Urothelium cell line (cell line): ENCODE measurements at places on chromosomes 5 and 9.

DNA sequence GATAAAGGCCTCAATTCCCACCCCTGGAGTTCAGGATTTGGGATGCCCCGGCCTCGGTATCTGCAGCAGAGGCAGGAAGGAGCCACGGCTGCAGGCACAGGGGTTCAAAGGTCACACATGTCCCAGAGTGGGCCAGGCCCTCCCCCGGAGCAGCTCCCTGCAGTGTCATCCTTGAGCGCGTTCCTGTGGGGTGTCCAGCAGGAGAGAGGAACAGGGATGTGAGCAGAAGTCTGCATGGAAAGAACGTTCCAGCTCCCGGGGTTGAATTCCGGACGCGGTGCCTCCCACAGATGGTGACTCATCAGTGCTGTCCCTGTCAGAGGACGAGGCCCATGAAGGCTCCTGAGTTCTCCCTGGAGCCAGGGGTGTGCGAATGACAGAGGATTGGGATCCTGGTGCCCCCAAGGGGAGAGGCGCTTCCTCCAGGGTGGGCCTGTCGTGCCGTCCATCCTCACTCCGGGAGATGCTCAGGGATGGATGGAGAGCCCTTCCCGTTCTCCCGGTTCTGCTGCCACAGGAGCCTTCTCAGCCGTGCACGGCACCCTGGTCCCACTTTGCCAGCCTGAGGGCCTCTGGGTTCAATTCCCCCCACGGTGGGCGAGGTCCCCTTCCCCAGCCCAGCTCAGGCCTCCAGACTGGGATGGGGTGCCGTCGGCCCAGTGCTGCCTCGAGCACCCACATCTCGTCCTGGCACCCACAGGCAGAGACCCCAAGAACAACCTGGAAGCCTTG lies 3.1 kb downstream of the LCN1 start:
- DNase-seq: peak; percentile 54

DNA sequence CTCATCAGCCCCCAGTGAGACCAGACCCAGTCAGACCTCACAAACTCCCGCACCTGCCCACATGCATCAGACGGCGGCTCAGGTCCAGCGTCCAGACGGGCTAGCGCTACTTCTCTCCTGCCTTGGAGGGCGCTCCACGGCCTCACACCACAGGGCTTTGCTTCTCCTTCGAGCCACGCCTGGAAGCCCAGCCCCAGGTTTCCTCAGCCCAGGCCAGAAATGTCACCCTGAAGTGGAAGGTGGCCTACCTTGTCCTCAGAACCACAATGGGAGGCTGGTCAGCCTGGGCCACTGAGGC lies 2.8 kb downstream of the NACC2 start:
- DNase-seq: no peak

GRCh38 chr9:107307331-107307730 lies 24.3 kb downstream of the RAD23B start:
- no peak for DNase-seq

- DNase-seq: no peak
Measured at GRCh38 chr5:50965654-50966375, 299.4 kb downstream of the PARP8 start.

DNA sequence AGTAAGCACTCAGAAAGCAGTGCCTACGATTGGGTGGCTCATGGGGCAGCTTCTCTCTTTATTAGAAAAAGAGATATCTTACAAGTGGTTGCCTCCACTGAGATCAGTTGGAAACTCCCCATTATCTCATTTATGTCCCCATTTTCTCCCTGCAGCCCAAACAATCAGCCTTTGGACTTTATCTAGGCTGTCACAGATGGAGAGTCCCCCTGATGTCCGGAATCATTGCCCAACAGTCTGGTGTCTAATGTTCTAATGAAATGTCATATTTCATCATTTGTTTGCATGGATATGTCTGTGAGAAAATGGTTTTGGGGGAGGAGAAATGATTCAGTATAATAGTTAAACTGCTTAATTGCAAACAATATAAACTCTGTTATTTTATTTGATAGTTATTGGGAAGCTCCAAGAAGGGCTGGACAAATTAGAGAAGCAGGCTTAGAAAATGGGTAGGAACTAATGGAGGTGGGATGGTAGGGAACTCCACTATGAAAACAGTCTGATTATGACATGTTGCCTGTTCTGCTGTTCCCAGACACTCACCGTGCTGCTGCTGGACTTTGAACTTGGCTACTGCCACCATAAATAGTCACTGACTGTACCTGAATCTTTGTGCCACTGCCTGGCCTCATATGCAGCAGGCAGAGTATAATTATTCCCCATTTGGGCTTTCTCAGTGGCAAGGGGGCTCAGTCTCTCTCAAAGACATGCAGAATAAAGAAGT lies 38.3 kb upstream of the SMAD5 start:
- no peak for DNase-seq

DNA sequence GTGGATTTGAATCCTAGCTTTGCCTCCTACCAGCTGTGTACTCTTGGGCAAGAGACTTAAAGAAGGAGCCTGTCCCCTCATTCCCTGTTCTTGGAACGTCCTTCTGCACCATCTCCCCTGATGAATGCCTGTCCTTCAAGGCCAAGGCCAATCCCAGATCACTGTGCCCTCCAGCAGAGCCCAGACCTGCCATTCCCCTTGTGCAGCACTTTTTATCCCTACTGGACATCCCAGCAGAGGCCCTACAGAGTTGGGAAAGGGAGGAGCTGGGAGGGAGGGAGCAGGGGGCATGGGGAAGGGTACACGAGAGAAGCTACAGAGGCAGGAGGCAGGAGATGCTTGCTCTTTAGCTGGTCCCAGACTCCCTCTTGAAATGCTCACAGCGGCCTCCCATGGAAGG lies 223.9 kb downstream of the PBX3 start:
- DNase-seq: no peak

GRCh38 chr5:95770830-95771708 lies 39.9 kb downstream of the RHOBTB3 start:
- no peak for DNase-seq

DNA sequence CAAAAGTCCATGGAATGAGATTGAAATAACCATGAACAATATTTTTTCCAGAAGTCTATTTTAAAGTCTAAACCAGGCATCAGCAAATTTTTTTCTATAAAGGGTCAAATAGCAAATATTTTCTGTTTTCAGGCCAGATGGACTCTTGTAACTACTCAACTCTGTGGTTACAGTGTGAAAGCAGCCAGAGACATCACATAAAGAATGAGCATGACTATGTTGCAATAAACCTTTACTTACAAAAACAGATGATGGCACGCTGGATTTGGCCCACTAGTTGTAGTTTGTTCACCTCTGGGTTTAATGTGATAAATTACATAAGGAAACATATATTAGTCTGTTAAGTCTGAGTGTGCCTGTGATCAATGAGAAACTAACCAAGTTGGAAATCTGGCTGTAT lies 319.2 kb downstream of the TRPM3 start:
- DNase-seq: no peak

DNA sequence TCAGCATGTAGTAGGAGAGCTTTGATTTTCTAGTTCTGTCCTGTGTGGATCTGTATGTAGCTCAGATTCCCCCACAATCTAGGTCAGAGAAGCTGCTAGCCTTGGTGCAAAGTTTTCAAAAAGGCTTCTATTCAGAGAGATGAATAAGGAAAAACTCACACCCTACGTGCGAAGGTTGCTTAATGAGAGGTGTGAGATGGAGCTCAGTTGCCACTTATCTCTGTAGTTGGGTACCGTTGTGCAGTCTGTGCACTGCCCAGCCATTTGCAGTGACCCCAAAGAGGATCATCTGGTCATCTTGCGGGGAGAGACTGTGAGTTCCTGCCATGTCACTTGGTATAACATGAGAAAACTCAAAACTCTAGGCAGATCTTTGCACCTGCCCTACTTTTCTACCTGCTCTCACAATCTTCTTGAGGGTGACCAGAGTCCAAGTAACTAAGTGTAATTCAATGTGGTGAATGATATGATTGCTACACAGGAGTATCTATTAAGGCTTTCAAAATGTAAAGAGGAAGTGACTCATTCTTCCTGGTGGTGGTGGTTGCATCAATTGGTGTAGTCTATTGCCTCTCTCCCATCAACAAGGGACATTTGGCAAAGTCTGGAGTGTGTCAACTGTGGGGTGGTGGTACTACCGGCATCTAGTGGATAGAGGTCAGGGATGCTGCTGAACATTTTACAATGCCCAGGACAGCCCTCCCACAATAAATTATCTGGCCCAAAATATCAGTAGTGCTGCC lies 65.2 kb downstream of the TMC1 start:
- peak; percentile 35 for DNase-seq

- no peak for DNase-seq
Measured at GRCh38 chr5:119385136-119385535, 29.3 kb downstream of the TNFAIP8 start.

DNA sequence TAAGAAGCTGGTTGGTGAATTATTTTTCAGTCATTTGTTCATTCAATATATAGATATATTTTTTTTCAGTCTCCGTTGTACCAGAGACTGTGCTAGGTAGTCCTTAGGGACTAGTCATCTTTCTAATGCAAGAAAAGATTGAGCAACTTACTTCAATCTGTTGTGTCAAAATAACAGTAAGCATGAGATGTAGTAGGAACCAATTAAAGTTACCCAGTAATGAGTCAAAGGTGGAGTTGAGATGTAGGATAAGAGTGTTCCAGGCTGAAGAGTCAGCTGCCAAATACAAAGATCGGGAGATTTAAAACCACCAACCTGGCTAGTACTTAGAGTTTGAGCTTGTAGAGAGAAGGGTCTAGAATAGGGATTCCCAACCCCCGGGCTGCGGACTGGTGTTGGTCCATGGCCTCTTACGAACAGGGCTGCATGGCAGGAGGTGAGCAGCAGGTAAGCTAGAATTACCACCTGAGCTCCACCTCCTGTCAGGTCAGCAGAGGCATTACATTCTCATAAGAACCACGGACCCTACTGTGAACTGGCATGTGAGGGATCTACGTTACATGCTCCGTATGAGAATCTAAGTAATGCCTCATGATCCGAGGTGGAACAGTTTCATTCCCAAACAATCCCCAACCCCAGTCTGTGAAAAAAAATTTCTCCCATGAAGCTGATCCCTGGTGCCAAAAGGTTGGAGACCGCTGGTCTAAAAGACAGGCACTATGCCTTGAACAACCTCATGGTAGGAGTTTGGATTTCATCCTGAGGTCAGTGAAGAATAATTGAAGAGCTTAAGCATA lies 1241.5 kb upstream of the WWC1 start:
- DNase-seq: no peak

DNA sequence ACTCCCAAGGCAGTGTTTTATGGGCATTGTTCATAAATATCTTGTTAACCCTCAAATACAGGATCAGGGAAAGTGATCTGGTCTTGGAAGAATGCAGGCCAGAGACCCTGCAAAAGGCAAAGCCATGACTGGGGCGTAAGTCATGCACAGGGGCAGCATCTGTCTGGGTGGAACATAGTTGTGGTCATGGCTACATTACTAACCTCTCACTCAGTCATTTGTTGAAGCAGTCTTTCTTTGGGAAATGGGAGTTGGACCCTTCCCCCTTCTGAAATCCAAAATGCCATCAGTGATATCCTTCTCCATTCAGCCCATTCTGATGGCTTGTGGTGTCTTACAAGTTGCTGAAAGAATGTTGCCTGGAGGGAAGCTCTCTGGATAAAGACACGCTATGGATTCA lies 68.1 kb downstream of the GDNF start:
- peak; percentile 90 for DNase-seq

GRCh38 chr5:74402553-74402952 lies 238.0 kb downstream of the ENC1 start:
- no peak for DNase-seq

GRCh38 chr5:138752341-138752950 lies 779 bp upstream of the CTNNA1 start:
- DNase-seq: peak; percentile 26

DNA sequence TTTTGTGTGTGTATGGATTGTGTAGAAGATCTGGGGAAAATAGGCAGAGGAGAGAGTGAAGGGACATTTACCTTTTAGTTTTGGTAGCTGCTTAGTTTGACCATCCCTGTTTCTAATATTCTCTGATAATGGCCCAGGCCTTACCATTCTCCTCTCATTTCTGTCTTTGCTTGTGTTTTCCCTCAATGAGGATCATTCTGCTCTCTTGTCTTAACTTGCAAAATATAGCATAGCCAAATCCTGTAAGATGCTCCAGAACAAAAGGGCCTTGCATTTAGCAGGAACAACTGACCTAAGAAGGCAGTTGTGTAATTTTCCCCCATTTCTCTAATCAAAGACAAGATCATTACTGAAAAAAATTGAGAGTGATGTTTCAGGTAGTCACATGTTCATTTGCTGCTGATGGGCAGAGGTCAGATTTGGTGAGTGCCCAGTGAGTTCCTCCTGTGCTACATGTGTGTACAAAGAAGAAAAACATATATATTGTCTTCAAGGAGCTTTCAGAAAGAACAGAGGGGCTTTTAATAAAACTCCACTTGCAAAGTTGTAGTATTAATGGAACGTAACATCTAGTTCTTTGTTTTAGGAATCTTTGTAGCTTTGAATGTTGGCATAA lies 139.5 kb downstream of the KDM4C start:
- DNase-seq: no peak

- no peak for DNase-seq
Measured at GRCh38 chr9:84998639-84999038, 329.1 kb downstream of the NTRK2 start.

DNA sequence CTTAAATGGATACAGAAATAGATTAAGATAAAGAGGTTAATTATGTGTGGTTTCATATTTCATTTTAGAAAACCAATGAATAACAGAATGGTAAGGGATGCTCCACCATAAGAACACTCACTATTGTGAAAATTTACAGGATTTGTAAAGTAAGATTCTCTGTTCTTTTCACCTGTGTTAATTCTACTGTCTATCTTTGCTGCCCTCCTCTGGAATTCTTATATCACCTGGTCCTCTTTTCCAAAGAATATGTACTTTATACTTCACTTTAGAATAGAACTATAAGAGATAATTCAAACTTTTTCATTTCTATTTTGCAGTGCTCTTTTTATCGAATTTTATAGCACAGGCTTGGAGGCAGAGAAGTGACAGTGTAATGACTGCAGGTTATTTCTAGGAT lies 213.4 kb downstream of the LURAP1L start:
- DNase-seq: no peak

DNA sequence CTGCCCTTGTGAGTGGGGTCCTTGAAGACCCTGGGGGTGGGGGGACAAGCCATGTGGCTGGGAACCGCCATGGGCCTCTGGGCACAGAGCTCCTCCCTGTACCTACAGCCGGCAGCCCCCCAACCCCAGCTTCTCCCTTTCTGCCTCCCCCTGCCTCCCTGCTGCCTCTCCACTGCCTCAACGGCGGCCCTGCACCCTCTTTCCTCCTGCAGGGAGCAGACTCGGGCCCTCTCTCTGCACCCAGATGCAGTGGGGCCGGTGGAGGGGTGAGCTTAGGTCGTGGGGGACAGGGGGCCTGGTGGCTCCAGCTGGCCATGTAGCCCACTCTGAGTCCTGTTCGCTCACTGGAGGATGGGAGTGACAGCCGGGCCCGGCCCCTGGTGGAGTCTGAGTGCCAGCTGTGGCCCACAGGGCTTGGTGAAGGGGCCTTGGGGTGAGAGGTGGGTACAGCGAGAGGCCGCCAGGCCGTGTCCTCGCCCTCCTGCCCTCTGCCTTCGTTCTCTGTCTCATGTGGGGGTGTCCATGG lies 139.3 kb upstream of the COL5A1 start:
- no peak for DNase-seq

DNA sequence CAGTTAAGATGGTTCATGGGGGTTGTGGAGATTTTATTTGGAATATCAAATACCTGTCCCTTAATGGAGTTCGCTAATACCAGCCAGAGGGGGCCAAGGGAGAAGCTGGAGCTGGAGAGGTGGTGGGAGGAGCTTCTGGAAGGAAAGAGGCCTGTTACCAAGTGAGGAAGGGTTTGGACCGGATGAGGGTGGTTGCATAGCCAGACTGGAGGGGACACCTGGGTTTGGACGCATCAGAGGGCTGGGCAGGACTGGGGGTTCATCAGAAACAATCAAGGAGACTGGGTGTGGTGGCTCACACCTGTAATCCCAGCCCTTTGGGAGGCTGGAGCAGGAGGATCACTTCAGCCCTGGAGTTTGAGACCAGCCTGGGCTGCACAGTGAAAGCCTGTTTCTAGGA lies 111.8 kb upstream of the IER5L start:
- no peak for DNase-seq
